BE2C (cell line): ENCODE measurements at places on chromosomes 1 and 21.

DNA sequence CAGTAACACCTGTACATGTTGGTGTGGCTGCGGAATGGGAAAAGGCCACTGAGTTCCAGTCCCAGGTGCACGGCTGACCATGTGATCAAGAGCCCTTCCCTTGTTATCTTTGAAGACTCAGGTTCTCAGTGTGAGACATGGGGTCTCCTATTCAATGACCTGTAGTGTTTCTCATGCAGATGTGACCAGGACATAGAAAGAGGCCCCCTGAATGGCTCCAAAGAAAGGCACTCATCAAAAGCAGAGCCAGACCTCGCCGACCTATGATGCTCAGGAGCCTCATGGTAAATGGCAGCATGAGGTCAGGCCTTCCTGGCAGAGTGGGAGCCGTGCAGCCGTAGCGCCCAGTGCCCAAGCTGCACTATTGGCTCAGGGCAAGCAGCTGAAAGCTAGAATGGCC lies 42.3 kb upstream of the HAO2 start:
- no peak for DNase-seq

- no peak for DNase-seq
These were observed 22.5 kb downstream of the MMEL1 start for GRCh38 chr1:2610036-2610959.

DNA sequence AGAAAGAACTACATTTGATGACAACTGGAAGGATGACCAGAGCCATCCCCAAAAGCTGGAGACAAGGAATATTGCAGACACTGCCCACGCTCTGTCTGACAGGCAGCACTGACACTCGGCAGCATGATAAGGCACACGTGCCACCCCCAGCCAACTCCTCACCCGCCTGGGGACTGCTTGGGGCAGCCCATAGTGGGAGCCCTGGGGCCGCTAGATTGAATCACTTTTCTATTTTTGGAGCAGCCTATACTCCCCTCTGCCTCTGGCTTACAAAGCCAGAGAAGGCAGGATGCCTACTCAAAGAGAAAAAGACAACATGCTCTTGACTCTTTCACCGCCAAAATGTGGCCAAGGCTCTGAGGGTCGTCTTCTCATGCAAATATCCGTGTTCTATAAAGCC lies 1.3 kb downstream of the SMG5 start:
- DNase-seq: peak; percentile 71

DNA sequence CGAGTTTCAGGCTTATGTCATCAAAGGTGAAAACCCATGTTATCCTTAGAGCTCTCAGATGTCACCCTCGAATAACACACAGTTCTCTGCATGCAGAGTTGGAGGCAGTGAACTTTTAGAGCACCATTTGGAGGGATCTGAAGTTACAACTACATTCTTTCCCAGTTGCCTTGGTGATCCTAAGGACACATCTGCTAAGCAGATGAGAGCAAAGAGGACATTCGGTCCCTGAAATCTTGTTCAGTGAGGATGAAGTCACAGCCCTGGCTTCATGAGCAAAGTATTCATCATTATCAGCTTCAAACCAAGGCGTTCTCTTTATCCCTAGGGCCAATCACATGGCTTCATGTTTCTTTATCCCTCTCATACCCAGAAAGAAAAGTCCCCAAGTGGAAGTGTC lies 23.1 kb upstream of the MCOLN2 start:
- no peak for DNase-seq

DNA sequence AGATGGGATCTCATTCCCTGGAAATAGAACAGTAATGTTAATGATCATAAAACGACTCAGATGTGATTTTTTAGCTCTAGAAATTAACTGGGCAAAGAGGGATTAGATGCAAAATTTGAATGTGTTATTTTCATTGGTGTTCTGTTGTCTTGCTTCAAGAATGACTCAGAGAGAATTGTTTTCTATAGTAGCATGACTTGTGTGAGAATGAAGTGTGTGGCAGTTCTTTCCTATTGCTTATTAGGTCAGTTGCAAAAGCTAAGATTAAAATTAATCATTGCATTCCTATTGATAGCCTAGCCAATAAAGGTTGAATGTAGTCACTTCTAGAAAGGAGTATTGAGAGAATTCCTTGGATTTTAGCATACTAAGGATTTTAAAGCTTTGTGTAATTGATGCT lies 22.9 kb downstream of the SPEN start:
- DNase-seq: no peak

- no peak for DNase-seq
These were observed 391.8 kb downstream of the CAMTA1 start for GRCh38 chr1:7177021-7177420.

DNA sequence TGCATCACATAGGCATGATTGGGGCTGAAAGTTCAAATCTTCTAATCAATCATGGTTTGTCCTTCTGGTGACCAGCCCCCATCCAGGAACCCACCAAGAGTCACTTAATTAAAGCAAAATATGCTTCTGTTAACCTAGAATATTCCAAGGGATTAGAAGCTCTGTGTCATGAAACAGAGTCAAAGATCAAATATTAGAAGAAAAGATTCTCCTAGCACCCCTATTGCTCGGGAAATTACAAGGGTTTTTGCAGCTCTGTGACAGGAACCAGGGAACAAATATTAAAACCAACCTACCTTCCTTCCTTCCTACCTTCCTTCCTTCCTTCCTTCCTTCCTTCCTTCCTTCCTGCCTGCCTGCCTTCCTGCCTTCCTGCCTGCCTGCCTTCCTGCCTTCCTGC lies 31.8 kb upstream of the ACTN2 start:
- no peak for DNase-seq

DNA sequence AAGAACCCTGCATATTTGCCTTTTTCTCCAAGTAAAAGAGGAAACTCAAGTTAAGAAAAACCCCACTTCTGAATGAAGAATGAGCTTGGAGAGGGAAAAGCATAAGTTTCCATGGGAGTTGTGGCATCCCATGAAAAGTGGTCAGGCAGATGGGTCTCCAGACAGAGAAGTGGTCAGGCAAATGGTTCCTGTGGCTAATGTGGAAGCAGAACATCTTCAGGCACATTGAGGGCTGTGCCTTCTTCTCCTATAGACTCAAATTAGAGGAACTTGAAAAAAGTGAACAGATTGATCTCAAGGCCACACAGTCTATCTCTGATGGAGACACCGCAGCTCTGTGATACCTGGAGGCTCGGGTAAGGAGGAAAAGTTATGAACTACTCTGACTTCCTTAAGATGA lies 55.7 kb upstream of the KIRREL1 start:
- DNase-seq: no peak

- DNase-seq: no peak
These were observed 34.6 kb upstream of the CHIT1 start for GRCh38 chr1:203264052-203264501.

- DNase-seq: no peak
These were observed 28.2 kb upstream of the FCRL4 start for GRCh38 chr1:157626099-157626498.

DNA sequence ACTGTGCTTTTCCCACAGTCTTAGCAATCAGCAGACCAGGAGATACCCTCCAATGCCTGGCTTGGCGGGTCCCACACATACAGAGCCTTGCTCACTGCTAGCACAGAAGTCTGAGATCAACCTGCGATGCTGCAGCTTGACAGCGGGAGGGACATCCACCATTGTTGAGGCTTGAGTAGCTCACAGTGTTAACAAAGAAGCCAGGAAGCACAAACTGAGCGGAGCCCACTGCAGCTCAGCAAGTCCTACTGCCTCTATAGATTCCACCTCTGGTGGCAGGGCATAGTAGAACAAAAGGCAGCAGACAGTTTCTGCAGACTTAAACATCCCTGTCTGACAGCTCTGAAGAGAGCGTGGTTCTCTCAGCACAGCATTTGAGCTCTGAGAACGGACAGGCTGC lies 33.4 kb downstream of the MNDA start:
- DNase-seq: no peak

DNA sequence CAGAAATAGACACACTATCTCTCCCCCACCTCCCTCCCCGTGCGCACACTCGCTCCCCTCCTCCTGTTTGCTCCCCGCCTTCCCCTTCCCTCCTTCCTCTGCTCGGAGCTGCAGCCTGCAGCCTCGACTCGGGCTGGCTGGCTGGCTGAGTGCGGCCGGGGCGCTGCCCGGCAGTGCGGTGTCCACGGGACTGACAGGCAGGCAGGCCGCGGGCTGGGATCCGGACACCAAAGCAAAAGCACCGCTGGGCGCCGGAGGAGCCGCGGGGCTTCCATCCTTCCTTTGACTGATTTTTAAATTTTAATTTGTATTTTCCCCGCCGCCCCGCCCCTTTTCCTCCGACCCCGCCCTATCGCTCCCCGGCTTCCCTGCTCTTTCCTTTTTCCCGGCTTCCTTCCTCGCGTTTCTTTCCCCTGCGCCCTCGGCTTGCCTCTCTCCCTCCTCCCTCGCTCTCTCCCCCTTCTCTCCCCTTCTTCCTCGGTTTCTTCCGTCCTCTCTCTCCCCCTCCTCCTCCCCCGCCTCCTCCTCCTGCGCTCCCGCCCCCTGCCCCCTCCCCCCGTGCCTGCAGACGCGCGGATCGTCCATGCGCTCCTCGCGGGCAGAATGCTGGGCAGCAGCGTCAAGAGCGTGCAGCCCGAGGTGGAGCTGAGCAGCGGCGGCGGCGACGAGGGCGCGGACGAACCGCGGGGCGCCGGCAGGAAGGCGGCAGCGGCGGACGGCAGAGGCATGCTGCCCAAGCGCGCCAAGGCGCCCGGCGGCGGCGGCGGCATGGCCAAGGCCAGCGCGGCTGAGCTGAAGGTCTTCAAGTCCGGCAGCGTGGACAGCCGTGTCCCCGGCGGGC lies 109.4 kb downstream of the NAV1 start:
- peak; percentile 66 for DNase-seq

- no peak for DNase-seq
These were observed 42.0 kb downstream of the PCSK9 start for GRCh38 chr1:55081188-55081904.

GRCh38 chr1:93997756-93998155 lies 88.5 kb upstream of the GCLM start:
- DNase-seq: no peak

- DNase-seq: no peak
These were observed 489.3 kb downstream of the SIPA1L2 start for GRCh38 chr1:232140419-232141166.

- no peak for DNase-seq
These were observed 1754.2 kb downstream of the BRINP3 start for GRCh38 chr1:188723332-188724020.

- DNase-seq: no peak
These were observed 68.6 kb upstream of the ERRFI1 start for GRCh38 chr1:8094481-8095241.

DNA sequence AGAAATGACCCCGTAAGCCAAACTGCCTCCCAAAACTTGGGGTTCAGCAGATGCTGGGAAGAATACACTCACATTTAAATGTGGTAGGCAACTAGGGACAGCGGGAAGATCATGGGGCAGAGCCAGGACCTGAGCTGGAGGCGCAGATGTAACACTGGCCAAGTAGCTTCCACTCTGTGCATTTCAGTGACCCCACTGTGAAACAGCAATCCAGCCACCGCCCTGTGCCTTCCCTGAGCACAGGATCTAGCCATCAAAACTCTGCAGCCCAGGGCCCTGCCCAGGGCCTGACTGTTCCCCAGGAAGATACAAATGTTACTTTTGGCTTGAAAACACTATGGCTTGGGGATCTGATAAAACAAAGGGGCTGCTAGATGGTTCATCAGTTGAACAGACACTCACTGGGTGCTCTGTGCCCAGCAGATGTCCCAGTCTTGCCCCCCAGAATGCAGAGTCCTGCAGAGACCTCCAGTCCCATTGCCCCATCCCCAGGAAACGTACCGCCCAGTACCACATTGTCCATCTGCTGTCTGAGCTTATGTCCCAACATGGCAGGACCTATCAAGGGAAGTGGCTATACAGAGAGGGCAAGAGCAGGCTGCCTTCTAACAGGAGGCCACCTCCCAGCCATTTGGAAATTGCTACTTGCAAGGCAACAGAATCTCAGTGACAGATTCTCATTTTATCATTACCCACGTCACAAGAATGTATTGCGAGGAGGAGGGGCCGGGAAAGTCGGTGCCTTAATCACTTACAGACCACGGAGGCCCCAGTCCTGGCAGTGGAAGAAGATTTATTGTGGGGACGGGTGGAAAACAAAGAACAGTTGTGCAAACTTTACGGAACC lies 124.0 kb downstream of the DMRTB1 start:
- DNase-seq: no peak

DNA sequence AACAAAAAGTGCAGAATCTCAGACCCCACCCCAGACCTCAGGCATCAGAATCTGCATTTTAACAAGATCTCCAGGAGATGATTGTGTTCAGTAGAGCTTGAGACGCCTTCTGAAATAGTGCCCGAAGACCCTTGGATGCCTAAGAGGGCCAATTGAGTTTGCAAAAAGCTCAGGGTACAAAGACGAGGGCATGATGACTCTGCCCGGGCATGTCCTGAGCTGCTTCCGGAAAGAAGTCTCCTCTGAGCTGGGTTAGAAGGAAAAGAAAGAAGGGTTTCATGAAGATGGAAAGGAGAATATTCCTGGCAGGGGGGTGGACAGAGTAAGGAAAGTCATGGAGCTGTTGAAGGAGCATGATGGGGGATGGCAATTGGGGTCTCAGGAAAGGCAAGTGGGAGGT lies 246.1 kb upstream of the TMEM51 start:
- no peak for DNase-seq

- DNase-seq: no peak
These were observed 257.5 kb upstream of the SNX7 start for GRCh38 chr1:98403963-98404480.

GRCh38 chr1:180181048-180181447 lies 26.4 kb downstream of the QSOX1 start:
- DNase-seq: peak; percentile 60

- DNase-seq: peak; percentile 30
These were observed 10.7 kb upstream of the SDC3 start for GRCh38 chr1:30919025-30919881.
